Hematopoietic multipotent progenitor cell treated with erythropoietin and hydrocortisone succinate and interleukin-3 and kit ligand, for 17 days (in vitro differentiated cells): ENCODE measurements at places on chromosomes 2 and 18.

GRCh38 chr2:16194530-16194929 is 254.2 kb downstream of the MYCN start:
- no peak for DNase-seq

DNA sequence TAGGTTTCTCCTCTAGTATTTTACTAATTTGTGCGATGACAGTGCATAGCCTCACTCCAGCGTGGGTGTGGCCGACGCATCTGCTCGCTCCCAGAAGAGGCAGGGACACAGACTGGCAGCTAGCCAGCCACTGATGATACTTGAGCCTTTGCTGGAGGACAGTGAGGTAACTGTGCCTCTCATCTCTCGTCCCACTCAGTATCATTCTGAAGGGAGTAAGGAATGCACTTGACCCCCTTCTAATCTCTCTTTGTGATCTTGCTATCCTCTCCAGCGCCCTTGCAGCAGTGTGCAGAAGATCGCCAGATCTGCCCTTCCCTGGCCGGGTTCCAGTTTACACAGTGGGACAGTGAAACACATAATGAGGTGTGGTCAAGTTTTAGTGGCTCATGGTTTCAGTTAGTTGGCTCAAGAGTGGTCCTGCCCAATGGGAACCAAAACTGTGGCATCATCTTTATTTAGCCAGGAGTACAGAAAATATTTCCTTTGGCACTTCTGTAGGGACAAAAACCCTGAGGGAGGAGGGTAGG is 17.5 kb downstream of the NCAPH start:
- DNase-seq = peak; percentile 93

GRCh38 chr2:231117148-231117547 is 7.7 kb downstream of the HTR2B start:
- DNase-seq = no peak

GRCh38 chr2:18413676-18414396 is 146.6 kb downstream of the RDH14 start:
- DNase-seq = no peak

GRCh38 chr2:1823187-1824169 is 79.2 kb upstream of the PXDN start:
- no peak for DNase-seq

GRCh38 chr18:61765097-61765496 is 127.7 kb downstream of the RNF152 start:
- DNase-seq = no peak

DNA sequence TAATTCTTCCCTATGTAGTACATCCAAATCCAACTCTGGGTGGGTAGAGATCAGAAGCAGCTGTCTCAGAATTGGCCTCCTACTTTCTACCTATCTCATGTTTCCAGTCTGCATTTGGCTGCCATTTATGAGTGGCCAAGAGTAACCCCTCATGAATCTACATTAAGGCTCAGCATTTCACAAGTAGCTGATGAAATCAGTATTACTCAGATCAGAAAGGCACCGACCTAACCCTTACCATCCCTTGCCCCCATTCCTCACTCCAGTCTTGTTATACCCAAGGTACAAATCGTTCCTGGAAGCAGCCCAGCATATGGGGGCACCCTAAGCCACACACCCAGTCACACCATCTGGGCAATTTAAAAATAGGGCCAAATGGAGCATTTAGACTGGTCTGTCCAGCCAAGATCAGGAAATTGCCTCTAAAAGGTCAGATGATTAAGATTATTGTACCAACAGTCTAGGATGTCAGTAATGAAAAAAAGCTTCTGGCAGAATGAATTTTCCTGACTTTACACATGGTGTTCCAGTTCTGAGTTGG is 37.1 kb downstream of the CD28 start:
- DNase-seq = no peak

- no peak for DNase-seq
These were observed 474 bp upstream of the GCA start for GRCh38 chr2:162343492-162343823.

GRCh38 chr2:188986839-188987238 is 12.7 kb downstream of the COL3A1 start:
- DNase-seq = no peak
